ENCODE measurements at places on chromosomes 16 and 17. TPM values are rescaled to one million over a fixed set of nuclear protein-coding genes. Genes with fewer than 3 reads are reported as not detected.

Gene SYNGR3
- total RNA-seq, result 15.2 TPM

- no peak for DNase-seq
These were observed 7.0 kb upstream of the ZKSCAN2 start for GRCh38 chr16:25264597-25264996.

Gene OSGIN1
- 4.9 TPM for total RNA-seq

Gene SPN
- total RNA-seq, result 1.3 TPM

Gene GRAP
- total RNA-seq, result 0.21 TPM

- DNase-seq, result no peak
These were observed 449 bp downstream of the SMCR8 start for GRCh38 chr17:18315562-18315922.

GRCh38 chr16:87540072-87540896 is 47.5 kb upstream of the ZCCHC14 start:
- no peak for DNase-seq

Gene HBA2
- total RNA-seq, result not detected

GRCh38 chr16:11619327-11619851 is 32.7 kb upstream of the LITAF start:
- DNase-seq, result no peak

GRCh38 chr17:64129515-64129764 is 504 bp downstream of the ERN1 start:
- no peak for DNase-seq

Gene GAS2L2
- not detected for total RNA-seq

- no peak for DNase-seq
These were observed 800 bp downstream of the ZNF747 start for GRCh38 chr16:30533748-30534367.

GRCh38 chr16:89187032-89187769 is 13.1 kb downstream of the SLC22A31 start:
- DNase-seq, result no peak

DNA sequence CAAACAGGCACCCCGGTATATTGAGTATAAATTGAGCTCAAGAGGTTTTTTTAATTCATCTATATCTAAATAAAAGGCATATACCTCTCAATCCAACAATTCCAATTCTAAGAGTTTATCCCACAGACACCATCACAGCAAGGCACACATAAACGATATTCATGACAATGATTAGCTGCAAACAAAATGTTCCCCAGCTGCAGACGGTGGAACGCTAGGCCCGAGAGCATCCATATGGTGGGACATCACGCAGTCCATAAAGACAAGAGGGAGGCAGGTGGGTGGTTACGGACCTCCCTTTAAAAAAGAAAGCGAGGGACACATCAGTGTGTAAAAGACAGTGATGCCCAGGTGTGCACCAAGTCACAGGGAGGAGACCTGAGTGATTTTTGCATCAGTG is 28.1 kb downstream of the MEAK7 start:
- no peak for DNase-seq

Gene WNK4
- 3.5 TPM for total RNA-seq

Gene CBFA2T3
- 13.7 TPM for total RNA-seq
